CD4-positive, alpha-beta T cell treated with Interleukin-15 for 4 hours (primary cell): ENCODE measurements at places on chromosomes 7 and 10.

DNA sequence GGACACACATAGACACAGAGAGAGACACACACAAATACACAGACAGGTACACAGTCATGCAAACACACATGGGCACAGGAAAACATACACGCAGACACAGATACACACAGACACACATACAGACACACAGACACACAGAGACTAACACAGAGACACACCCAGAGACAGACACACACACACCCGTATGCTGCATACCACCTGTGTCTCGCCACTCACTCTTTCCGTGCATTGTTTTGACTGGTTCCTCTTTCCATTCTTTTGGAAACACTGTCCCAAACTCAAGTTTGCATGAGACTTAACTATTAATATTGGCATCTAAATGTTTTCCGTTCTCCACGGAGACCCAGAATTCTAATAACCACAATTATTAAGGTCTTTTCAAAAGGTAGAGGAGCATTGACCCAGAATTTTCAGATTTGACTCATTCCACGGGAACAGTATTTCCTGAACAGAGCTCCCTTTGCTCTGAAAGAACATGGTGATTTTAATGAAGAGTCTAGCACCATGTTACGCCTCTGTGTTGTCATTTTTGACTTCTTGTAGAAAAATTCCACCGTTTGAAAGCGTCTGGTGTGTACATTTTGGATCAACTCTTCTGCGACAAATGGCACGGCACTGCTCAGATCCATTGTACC is 141.2 kb upstream of the RNF32 start:
- no peak for DNase-seq

GRCh38 chr10:100624298-100624697 is 88.6 kb downstream of the HIF1AN start:
- DNase-seq: no peak

DNA sequence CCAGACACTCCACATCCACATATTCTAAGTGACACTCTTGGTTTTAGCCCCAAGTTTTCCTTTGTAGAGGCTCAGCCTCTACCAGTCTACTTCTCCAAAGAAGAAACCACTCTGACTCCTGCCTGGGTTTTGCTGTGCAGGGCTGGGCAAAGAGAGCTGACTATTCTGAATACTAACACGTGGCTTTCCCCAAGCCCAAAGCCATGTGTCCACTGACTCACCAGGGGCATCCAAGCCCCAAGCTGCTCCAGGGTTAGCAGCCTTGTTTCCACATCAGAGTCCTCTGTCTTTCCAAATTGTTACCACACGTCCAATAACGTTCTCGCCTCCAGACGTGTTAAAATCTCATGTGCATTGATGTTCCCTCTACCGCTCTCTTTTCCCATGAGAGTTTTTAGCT is 8.7 kb downstream of the GALNTL5 start:
- no peak for DNase-seq

DNA sequence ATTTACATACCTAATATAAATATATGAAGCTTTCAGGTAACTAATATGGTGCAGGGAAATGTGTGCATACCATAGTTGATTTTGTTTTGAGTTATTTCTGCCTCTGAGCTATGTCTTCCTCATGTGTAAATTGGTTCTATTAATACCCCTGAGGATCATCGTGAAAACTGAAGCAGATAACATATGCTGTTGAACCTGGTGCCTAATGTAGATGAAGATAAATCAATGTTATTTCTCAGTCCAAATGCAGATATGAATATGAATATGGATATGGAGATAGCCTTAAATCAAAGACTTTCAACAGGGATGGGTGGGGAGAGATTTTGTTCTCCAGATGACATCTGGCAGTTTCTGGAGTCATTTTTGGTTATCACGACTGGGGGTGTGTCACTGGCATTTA is 122.3 kb upstream of the ANKRD30A start:
- no peak for DNase-seq

DNA sequence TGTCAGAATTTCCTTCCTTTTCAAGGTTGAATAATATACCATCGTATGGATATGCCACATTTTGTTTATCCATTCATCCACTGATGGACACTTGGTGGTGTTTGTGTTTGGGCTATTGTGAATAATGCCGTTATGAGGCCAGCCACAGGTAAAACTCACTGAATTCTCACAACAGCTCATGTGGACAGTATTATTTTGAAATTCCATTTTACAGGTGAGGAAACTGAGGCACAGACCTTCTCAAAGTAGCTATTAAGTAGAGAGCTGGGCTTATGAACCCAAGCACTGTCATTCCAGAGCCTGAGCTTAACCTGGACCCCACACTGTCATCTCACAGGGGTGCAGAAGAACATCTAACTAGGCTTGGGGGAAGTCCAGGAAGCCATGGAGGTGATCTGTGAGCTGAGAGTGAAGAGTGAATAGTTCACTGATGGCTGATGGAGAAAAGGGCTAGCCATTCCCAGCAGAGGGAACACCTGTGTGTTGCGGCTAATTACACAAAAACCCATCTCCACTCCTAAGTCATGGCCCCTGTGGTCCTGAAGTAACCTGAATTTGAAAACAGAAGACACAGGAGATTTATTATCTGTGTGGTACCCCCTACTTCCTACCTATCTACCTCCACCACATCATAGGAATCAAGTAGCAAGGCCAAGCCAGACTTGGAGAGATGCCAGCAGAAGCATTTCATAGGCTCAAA is 8.7 kb downstream of the INMT start:
- no peak for DNase-seq

DNA sequence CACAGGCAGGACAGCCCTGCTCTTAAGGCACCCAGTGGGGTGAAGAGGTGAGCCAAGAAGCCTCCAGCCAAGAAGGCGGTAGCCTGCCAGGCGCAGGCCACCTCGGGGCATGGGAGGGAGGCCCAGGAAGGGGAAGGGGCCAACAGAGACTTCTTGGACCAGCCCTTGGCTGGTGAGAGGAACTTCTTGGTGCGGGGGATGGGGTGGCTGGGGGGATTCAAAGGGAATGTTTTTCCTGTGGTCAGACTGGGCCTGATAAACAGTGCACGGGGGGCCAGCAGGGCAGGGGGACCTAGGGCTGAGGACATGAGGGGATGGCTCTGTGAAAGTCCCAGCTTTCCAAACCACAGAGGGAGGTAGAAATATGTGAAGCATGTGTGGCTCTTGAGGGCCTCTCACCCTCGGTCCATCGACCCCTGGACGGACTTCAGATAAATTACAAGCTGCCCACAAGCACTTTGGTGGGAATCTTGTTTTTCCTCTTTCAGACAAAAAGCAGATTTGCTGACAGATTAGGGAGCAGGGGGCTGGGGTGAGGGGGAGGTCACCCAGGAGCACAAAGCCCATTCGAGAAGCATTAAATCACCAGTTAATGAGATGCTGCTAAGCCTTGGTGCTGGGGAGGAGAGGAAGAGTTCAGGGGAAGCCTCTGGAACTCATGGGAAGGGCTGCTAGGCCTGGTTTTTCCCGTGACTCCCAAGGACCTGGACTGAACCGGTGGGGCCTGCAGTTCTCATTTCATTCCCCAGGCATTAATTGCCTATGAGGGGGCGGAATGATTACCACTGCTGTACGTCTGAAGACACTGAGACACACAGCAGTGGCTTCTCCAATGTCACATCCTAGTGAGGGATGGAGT is 11.3 kb downstream of the CRYGN start:
- no peak for DNase-seq
